Naive thymus-derived CD8-positive, alpha-beta T cell (primary cell): ENCODE measurements at places on chromosomes 2 and 18. TPM values are rescaled to one million over a fixed set of nuclear protein-coding genes. Genes with fewer than 3 reads are reported as not detected.

GRCh38 chr18:31719363-31720006 is 35.1 kb upstream of the B4GALT6 start:
- DNase-seq: no peak

The ALLC gene
- not detected for total RNA-seq

GRCh38 chr2:141927536-141927935 is 203.3 kb downstream of the LRP1B start:
- no peak for DNase-seq

DNA sequence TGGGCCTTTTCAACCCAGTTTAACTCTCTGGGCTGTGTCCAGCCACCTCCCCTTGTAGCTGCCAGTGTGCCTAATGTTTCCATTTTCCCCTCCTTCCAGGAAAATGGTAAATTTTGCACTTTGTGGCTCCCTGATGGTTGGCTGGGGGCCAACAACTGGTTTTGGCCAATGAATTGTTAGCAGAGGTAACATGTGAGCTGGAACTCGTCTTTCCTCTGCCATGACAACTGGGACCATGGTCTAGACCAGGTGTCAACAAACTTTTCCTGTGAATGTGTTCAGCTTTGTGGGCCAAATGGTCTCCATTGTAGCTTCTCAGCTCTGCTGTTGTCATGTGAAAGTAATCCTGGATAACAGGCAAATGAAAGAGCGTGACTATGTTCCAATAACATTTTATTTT is 87.2 kb downstream of the DDX1 start:
- DNase-seq: no peak

The DNAH6 gene
- 1.5 TPM for total RNA-seq

GRCh38 chr18:6207116-6207515 is 207.6 kb downstream of the L3MBTL4 start:
- DNase-seq: no peak

The RIT2 gene
- not detected for total RNA-seq

DNA sequence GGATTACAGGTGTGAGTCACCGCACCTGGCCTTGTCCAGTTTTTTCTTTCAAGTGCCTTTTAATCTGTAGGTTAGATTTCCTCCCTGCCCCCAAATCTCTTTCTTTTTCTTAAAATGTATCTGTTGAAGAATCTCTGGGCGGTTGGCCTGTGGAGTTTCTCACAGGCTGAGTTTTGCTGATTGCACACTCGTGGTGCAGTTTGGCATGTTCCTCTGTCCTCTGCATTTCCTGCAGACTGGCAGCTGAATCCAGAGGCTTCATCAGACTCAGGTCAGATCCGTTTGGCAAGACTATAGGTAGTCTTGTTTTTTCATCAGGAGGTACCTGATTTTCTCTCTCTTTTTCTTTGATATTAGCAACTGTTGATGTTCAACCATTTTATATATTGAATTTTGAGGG is 5.5 kb downstream of the CASP10 start:
- DNase-seq: no peak

The SPC25 gene
- 0.26 TPM for total RNA-seq

GRCh38 chr2:26595146-26595545 is 46.0 kb downstream of the CIB4 start:
- DNase-seq: no peak

DNA sequence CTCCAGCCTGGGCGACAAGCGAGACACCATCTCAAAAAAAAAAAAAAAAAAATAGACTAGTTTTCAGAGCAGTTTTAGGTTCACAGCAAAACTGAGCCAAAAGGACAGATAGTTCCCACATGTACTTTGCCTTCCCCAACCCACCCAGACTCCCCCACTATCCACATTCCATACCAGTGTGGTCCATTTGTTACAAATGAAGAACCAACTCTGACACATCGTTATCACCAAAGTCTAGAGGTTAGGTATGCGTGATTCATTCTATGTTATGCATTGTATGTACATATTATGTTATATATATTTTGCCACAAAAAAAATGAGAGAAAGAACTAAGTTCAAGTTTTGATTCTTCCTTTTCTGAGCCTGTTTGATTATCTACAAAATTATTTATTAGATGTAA is 3.5 kb downstream of the DUSP11 start:
- DNase-seq: no peak

The POMC gene
- 7.3 TPM for total RNA-seq

- DNase-seq: no peak
Measured at GRCh38 chr18:49610022-49610445, 48.2 kb downstream of the LIPG start.

GRCh38 chr2:143524119-143524553 is 394.9 kb downstream of the ARHGAP15 start:
- no peak for DNase-seq

The PTH2R gene
- not detected for total RNA-seq

DNA sequence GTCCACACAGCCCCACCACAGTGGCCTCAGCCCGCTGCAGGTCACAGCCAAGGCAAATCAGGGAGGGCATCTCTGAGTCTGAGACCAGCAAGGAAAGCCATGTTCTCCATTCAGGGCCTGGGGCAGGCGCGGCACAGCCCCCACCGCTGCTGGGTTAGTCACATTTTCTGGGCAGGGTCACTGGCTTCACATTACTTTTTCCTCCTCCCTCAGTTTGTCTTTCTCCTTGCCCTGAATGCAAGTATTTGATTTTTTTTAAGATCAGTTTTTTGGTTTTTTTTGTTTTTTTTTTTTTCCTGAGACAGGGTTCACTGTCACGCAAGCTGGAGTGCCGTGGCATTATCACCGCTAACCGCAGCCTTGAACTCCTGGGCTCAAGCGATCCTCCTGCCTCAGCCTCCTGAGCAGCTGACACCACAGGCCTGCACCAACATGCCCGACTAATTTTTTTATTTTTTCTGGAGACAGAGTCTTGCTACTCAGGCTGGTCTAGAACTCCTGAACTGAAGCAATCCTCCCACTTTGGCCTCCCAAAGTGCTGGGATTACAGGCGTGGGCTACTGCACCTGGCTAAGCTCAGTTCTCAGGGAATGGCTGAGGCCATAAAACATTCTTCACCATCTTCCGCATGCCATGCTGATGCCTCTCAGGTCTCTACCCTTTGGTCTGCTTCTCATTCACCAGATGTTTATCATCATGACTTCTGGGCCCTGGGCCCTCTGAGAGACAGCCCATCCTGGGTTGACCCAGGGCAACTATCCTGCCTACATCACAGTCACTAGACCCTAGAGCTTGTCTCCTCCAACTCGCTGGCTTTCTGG is 628 bp upstream of the CAPG start:
- DNase-seq: no peak

The UGT1A8 gene
- total RNA-seq: not detected

DNA sequence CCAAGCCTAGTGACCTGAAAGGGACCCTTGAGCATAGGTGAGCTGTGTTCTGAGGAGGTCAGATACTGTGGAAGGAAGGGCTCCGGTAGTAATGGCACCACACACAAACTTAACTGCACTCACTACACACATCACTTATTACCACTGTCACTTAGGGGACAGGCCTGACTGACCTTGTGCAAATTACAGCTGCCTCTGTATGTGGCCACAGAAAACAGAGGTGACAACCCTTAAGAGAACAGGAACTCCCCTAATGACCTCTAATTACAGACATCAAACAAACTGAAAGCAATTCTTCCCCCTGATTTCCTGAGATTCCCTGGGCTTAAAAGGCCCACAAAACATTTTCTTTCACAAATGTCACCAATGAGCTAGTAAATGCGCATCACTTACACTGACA is 360.6 kb downstream of the RND3 start:
- DNase-seq: no peak

GRCh38 chr2:85873679-85874078 is 15.1 kb downstream of the ST3GAL5 start:
- no peak for DNase-seq

DNA sequence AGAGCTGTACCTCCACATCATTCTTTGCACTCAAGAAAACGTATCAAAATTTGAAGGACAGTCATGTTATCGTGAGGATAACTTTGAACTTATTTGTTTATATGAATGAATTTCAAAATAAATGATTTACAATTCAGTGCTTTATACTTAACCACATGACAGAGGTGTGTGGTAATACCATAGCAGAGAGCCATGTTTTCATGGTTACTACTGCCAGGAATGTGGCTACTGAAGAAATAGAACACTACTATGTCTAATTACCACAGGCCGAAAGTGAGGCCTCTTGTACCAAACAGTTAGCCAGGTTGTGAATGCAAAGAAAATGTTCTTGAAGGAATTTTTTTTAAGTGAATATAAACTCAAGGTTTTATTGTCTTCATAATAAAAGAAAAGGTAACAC is 49.2 kb downstream of the AAK1 start:
- DNase-seq: no peak

DNA sequence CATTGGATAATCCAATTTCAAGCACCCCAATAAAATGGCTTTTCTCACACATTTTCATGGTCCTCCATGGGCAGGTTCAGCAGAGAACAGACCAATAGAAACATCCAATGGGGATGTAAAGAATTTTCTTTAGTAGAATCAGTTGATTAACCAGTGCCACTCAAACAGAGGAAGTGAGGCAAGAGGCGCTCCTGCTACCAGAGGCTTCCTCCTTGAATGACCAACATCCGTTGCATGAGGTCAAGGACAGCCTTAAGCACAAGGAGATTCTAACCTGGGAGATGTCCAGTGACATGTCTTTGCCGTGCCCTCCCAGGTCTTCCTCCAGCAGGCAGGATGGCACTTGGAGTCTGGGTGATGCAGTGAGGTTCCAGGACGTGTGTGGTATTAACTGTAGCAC is 146.6 kb downstream of the PIEZO2 start:
- no peak for DNase-seq

- no peak for DNase-seq
Measured at GRCh38 chr18:27752944-27753343, 424.0 kb downstream of the CDH2 start.

DNA sequence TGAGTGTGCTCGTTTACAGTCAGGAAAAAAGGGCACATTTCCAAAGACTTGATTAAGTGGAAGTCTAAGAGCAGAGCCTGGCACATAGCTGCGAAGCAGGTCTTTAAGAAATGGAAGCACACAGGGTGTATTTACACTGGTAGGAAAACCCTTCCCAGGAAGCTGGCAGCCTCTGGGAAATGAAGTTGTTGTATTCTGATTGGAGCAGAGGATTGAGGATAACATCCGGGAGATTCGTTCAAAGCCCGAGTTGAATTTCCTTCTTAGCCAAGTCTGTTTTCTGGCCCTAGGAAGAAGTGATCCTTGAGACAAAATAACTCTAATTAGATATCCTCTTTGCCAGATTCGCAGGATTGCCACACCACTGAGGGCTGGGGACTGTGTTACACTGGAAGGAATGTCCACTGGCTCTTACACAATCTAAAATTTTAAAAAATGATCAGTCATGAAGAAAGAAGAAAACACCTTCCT is 75.9 kb downstream of the ITGB1BP1 start:
- DNase-seq: no peak

The HOXD11 gene
- total RNA-seq: not detected

DNA sequence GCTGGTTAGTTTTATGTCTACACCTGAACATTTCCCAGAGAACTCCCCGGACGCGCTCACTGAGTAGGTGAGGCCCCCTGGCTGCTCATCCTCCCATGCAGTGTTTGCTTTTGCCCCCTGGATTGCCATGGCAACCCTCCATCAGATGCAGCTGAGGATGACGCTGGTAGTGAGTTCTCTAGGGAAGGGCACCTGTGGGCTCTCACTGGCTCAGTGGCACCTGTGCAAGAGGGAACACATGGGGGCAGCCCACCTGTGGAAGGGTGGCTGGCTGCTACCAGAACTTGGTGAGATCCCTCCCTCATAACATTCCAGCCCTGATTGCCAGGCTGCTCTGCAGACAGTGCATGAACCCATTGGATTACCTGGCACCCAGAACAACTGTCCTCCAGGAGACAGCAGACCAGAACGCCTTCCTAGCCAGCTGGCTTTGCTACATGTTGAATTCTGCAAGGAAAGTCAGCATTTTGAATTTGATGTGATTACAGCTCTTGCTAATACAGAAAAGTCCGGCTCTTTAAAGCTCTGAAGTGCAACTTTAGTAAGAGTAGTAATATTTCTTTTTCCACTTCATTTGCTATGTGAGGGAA is 21.7 kb downstream of the COA5 start:
- DNase-seq: no peak

DNA sequence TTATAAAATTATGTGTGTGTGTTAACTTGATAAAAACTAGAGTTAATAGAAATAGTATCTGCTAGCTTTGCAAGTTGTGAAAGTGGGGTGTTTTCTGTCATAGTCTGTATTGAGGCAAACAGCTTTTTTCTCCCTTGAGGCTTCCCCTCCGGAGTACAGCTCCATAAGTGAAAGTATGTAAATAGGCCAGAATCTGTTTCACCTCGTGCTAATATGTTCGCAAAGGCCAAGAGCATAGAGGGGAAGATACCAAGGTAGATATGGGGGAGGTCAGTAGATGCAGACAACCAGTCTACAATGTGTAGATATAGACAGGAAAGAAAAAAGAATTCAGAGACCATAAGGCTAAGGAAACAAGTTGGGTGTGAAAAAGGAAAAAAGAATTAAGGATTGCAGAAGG is 72.9 kb downstream of the PTRHD1 start:
- DNase-seq: no peak

The PSD4 gene
- total RNA-seq: 124 TPM

The SRD5A2 gene
- total RNA-seq: not detected

- no peak for DNase-seq
Measured at GRCh38 chr2:118658596-118659198, 188.8 kb downstream of the EN1 start.

GRCh38 chr2:36586672-36587071 is 11.3 kb downstream of the FEZ2 start:
- DNase-seq: no peak

The FHOD3 gene
- total RNA-seq: not detected

GRCh38 chr2:148052687-148053086 is 31.8 kb downstream of the MBD5 start:
- DNase-seq: no peak

DNA sequence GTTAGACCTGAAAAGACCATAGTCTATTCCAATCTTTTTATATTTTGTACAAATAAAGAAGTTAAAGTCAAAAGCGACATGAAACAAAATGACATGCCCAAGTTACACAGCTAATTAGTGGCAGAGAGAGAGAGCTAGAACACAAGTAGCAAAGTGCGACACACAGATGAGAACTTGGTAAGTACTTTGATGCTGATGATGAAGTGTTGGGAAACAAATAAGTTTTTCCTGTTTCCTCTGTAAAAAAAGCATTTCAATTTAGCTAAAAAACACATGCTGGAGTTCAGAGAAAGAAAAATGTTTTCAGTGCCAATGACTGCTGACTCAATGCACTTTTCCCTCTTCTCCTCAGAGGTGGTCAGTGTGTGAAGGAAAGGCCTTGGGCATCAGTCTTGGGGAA is 226.9 kb downstream of the PAX3 start:
- DNase-seq: no peak

The CFAP210 gene
- not detected for total RNA-seq

GRCh38 chr2:240055177-240055917 is 2.0 kb upstream of the OR6B3 start:
- DNase-seq: no peak

DNA sequence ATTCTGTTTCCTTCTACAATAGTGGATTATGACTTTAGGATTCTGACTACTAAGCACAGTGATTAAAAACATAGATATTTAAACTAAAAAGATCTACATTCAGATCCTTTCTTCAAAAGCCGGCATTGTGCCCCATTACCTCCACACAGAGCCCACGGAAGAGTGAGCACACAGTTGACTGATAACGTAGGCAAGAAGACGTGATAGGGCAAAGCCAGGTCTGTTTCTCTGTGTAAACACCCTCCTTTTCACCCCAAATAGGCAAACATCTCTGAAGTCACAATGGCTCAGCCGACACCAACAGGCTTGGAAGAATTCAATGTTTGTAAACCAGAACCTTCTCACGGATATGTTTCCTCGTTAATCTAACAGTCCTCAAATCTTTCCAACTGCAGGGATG is 302.9 kb downstream of the CMPK2 start:
- no peak for DNase-seq
